ENCODE measurements at places on chromosomes 2 and 18.
A peak's percentile ranks its signal among the peaks of the same experiment; 100 is the strongest.

DNA sequence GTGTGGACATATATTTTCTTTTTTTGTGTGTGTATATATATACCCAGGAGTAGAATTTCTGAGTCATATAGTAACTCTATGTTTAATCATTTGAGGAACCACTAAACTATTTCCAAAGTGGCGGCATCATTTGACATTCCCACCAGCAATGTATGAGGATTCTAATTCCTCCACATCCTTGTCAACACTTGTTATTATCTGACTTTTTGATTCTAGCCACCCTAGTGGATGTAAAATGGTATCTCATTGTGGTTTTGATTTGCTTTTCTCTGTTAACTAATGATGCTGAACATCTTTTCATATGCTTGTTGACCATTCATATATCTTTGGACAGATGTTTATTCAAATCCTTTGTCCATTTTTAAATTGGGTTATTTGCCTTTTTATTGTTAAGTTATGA, 120.3 kb downstream of the TGFA start:
- DNase-seq = no peak

- DNase-seq = no peak
These were observed 49.6 kb downstream of the SMIM21 start for GRCh38 chr18:75377926-75378325.

DNA sequence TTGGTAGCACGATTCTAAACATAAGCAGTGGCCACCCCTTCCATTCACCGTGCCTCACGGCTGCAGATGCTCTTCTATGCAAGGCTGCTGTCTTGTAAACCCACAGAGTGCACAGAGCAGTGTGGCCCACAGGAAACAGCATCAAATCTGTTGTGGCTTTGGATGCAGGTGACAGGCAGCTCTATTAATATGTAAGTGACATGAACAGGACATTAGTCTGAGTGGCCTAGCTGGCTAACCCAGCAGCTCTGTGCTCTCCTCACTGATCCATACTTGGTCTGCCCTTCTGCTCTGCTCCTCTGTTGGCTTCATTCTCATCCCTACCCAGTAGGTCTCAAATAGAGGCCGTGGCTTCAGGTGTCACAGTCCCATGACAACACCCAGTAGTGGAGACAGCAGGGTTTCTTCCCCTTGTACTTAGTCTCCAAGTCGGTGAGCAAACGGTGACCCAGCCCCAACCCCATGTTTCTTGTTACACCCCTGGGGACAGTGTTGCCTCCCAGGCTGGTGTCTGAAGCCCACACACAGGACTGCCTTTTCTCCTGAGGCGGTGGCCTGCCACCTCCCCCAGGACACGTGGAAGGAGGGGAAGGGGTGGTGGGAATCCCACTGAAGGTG, 5.8 kb downstream of the SH3RF3 start:
- no peak for DNase-seq

GRCh38 chr2:18548621-18549020, 11.8 kb downstream of the RDH14 start:
- DNase-seq = no peak

DNA sequence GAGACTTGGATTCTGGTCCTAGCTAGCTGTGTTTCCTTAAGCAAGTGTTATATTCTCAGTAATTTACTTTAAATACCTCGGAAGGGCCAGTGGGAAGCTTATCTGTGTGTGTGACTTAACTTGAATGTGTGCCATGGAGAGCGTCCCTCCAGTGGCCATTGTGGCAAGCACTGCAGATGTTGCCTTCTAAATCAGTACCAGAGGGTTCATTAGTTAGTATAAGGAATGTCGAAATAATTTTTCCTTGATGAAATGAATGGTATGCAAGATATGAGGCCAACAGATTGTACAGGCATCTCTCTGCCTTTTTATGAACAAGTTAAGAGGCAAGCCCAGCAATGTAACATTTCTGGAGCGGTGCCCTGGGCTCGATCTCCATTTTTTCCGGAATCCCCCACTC, 52.0 kb downstream of the FBXO36 start:
- no peak for DNase-seq

DNA sequence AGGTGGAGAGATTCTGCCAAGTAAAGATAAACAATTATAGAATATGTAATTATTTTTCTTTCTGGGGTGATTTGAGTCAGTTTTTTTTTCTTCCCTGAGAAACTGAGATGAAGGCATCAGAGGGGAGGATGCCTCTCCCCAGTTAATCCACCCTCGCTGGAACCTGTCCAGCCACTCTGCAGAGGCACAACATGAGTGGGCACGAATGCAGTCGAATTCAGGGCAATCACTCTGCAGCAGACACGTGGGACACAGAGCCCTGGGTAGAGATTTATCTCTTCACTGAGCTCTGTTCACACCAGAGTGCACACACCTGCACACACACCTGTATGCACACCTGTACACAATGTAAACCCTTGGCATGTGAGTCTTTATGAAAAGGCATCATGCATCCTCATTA, 154.2 kb downstream of the DCDC2C start:
- DNase-seq = no peak

DNA sequence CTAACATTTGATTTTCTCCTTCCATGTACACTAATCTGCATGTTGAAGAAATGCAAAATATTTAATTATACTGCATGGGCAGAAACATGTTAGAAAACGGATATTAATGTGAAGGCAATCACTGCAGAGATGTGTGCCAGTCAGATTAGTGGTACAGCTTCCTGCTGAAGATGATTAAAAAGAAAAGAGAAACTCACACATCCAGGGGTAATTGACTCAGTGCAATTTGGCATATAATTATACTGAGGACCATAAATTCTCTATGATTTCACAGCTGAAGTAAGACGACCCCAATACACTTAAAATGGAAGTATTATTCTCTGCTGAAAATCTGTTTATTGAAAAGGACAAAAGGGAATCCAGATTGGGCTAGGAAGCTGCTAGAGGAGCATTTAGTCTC, 243.4 kb downstream of the TGIF1 start:
- no peak for DNase-seq

GRCh38 chr2:38246105-38246504, 131.0 kb downstream of the ATL2 start:
- DNase-seq = no peak

- DNase-seq = peak; percentile 61
These were observed 66.0 kb downstream of the TCF4 start for GRCh38 chr18:55522011-55522410.

GRCh38 chr18:49491534-49491856, 4.5 kb upstream of the C18orf32 start:
- no peak for DNase-seq

- DNase-seq = no peak
These were observed 548.8 kb upstream of the NRP2 start for GRCh38 chr2:205133544-205133943.

DNA sequence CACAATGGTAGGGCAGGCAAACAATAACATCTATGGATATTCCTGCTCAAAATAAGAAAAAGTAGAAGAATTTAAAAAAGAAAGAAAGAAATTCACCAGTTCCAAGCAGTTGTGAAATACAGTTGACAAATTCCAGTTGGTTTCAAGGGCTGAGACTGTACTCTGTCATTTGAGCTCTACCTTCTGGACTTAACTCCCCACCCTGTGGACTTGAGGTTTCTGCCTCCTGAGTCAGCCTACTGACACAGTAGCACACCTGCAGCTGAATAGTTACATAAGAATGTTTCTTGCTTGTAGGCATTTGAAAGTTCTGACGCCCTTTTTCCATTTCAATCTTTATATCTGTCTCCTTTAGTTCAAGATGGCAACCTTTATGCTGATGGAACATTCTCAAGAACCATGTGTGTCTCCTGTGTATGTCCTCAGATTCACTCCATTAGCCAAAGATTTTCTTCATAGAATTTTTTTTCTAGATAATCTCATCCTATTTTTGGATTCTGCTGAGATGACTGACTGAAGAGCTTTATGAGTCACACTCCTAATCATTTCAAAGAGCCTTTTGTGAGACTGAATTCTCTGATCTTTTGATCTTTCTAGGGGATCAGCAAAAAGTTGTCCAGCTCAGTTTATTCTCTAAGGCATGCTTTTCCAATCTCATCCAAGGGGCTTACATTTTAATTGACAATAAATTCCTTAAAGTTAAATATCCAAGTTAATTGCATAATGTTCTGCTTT, 19.1 kb downstream of the NETO1 start:
- no peak for DNase-seq

DNA sequence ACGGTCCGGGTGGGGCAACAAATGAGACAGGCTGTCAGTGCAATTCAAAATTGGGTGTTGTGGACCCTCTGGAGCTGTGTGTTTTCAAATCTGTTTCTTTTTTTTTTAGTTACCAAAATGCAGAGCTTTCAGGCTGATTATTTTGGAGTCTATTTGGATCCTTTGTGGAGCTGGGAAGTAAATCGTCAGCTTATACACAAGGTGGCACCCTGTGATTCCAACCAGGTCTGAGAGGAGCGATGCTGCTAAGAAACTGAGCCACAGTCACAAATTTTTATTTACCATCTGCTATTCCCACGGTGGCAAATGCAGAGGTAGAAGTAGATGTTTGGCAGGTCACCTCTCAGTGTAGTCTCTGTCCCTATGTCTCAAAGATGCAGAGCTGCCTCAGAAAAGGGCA, 3.8 kb upstream of the EPC2 start:
- DNase-seq = peak; percentile 13

DNA sequence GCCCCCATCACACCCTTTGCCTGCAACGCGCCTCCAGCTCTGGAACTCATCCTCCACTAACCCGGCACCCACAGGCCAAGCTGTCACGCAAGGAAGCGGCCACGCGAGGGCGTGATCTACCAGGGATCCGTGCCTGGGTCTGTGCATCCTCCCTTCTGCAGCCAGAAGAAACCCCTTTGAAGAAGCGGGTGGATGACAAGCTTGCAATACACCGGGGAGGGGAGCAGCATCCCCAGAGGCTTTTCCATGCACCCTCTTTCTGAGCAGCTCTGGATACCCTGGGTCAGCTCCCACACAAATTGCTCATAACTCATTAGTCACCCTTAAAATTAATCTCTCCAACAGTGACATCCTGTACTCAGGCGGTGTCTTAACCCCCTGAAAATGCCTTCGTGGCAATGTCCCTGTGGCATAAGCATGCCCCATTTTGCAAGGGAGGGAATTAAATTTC, 47.6 kb downstream of the PDCL3 start:
- DNase-seq = peak; percentile 26

GRCh38 chr2:37671009-37671815, at the start of gene CDC42EP3:
CDC42EP3 (minus strand) TSS chr2:37671642; CDS start chr2:37646587, 25,055 bp downstream.
- DNase-seq = peak; percentile 43

- peak; percentile 58 for DNase-seq
These were observed 292.2 kb upstream of the CCDC68 start for GRCh38 chr18:55251254-55251971.

DNA sequence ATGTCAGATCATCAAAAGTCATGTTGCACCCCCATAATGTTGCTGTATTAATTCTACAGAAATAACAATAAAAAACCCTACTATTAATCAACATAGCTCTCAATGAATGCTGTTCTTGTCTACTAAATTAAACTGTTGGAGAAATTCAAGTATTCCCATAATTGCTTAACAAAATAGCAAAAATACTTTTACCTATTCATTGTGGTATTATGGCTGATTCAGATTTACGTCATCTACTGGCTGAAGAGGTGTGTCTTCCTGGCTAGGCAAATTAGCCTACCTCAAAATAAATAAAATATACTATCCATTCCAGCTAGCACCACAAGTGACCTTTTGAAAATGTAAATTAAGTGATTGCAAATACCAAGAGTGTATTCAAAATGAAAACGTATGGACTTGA, 249.4 kb downstream of the MEIS1 start:
- DNase-seq = peak; percentile 49

DNA sequence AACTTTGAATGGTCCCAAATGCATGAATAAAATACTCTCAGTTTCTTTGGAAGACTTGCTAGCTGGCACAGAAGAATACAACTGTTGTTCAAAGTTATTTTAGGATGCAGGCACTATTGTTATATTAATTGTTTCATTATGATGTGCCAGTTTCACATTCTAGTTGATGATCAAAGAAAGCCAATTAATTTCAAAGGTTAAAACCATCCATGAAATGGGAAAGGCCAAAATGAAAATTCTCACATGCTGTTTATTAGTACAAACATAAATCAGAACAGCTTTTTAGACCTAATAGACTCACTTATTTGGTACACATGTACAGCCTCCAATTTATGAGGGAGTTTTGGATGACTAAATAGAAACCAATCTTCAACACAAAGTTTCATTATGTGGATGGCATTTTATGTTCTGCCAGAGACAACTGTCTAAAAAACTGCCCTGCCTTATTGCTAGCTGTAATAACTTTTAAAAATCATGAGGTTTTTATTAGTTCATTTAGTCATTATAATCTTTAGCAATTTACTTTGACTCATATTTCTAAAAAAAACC, 42.2 kb downstream of the RFTN2 start:
- DNase-seq = no peak

- no peak for DNase-seq
These were observed 40.9 kb downstream of the USP14 start for GRCh38 chr18:199214-199613.

DNA sequence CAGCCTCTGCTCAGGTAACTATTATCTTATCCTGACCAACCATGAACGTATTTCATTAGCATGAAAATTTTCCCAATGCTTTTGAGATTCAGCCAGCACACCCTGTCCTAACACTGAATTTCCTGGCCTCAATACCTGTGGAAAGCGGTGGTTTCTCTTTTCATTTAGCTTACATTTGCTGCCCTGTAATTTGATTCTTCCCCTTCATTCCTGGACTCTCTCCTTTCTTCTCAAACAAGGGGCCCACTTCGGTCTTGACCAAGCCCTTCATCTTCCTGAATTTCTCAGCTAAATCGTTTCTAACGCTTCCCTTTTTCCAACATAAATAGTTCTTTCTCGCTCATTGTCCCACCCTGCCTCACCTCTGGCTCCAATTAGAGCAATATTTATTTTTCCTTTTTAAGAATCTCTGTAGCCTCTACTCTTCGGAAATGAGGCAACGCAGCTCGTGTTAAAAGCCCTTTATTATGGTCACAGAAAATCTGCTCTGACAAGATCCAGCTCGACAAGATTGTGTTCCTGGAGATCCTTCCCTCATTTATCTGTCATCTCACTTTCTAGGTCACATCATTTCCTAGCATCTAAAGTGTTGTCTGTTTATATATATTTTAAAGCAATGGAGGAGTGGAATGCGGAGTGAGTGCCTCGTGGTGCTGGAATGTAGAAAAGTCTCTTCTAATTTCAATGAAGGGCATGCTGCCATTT, 49.5 kb upstream of the BCL11A start:
- DNase-seq = no peak

GRCh38 chr2:98518101-98518500, 73.4 kb downstream of the INPP4A start:
- DNase-seq = no peak
